ENCODE measurements at places on chromosomes 1 and 21. TPM values are rescaled to one million over a fixed set of nuclear protein-coding genes. Genes with fewer than 3 reads are reported as not detected.
A peak's percentile ranks its signal among the peaks of the same experiment; 100 is the strongest.

Gene PLPPR4
- total RNA-seq, result 0.37 TPM

DNA sequence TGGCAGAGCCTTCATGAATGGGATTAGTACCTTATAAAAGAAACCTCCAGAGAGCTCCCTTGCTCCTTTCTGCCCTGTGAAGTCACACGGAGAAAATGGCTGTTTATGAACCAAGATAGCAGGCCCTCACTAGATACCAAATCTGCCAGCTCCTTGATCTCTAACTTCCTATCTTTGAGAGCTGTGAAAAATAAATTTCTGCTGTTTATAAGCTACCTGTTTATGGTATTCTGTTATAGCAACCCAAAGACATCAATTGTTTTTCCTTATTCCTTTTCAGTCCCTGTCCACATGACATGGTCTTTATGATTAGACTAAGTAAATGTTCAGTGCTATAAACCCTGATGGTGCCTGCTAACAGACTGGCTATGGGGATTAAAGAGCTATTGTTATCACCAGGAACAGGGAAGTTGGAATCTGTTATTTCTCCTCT lies 9.7 kb upstream of the STIL start:
- no peak for DNase-seq

Gene FAM151A
- total RNA-seq, result 0.63 TPM

DNA sequence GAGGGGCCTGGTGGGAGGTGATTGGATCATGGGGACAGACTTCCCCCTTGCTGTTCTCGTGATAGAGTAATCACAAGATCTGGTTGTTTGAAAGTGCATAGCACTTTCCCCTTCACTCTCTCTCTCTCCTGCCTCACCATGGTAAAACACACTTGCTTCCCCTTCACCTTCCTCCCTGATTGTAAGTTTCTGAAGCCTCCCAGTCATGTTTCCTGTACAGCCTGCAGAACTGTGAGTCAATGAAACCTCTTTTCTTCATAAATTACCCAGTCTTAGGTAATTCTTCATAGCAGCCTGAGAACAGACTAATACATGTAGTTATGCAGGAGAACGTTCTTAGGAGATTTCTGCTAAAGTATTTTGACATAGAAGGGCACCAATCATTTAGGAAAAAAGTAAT lies 59.9 kb upstream of the FBXO28 start:
- no peak for DNase-seq

Gene AADACL4
- total RNA-seq, result not detected

Gene TMPRSS15
- not detected for total RNA-seq

GRCh38 chr21:35390013-35390776 lies 341.1 kb upstream of the RUNX1 start:
- no peak for DNase-seq

GRCh38 chr1:165856606-165857005 lies 29.2 kb downstream of the UCK2 start:
- DNase-seq, result no peak

GRCh38 chr1:59332983-59333382 lies 36.1 kb downstream of the FGGY start:
- no peak for DNase-seq

GRCh38 chr1:164950541-164950986 lies 391.6 kb downstream of the PBX1 start:
- DNase-seq, result no peak

- DNase-seq, result no peak
Measured at GRCh38 chr21:35537604-35538003, 488.5 kb upstream of the RUNX1 start.

DNA sequence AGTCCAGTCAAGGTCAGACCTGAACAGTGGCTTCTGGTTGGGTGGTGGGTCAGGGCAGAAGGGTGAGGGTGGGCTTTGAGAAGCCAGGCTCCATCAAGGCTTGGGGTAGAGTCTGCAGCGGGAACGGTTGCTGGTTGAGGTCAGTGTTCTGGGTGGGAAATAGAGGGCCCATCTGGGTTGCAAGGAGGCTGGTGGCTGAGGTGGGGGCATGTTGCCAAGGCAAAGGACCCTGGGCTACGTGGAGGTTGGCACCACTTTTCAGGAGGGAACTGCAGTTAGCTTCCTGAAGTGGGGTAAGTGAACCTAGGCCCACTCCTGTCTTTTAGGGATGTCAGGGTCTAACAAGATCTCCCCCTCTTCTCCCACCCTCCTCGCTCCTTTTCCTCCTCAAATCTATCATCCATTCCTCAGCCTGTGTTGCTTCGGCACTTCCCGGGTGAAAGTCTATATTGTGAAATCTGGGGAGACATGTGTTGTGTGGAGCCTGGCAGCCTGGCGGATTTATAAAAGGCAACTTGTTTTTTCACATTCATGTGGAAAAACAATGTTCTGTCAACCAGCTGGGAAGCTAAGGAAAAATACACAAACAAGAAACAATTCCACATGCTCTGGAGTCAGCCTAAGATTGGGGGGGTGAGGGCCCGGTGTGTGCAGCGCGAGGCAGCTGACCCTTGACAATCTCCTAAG lies 1.5 kb downstream of the IL22RA1 start:
- DNase-seq, result no peak

Gene CYP4A11
- not detected for total RNA-seq

DNA sequence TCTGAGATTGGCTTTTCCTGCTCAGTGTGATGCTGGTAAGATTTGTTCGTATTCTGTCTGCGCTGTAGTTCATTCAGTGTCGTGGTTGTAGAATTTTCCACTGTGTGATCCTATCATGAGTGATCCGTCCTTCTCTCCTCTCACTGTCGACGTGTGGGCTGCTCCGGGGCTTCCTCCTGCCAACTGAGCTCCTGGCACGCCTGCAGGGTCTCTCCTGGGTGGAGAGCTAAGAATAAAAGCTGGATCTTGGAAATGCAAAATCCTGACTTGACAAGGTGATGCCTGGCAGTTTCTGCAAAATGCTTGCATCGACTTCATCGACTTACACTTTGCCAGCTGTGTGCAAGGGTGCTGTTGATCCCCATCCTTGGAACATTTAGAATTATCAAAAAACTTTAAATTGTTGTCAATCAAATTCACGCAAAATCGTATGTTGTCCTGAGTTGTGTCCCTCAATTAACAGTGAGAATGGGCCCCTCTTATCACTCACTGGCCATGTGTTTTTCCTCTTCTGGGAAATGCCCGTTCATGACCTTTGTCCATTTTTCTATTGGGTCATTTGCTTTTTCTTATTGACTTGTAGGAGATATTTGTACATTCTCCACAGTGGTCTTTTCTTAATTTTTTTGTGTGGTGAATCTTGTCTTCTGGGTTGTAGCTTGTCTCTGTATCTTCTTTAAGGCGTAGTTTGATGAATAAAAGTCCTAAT lies 125.5 kb downstream of the CRYAA start:
- no peak for DNase-seq

- no peak for DNase-seq
Measured at GRCh38 chr21:37257511-37257966, 9.6 kb downstream of the VPS26C start.

DNA sequence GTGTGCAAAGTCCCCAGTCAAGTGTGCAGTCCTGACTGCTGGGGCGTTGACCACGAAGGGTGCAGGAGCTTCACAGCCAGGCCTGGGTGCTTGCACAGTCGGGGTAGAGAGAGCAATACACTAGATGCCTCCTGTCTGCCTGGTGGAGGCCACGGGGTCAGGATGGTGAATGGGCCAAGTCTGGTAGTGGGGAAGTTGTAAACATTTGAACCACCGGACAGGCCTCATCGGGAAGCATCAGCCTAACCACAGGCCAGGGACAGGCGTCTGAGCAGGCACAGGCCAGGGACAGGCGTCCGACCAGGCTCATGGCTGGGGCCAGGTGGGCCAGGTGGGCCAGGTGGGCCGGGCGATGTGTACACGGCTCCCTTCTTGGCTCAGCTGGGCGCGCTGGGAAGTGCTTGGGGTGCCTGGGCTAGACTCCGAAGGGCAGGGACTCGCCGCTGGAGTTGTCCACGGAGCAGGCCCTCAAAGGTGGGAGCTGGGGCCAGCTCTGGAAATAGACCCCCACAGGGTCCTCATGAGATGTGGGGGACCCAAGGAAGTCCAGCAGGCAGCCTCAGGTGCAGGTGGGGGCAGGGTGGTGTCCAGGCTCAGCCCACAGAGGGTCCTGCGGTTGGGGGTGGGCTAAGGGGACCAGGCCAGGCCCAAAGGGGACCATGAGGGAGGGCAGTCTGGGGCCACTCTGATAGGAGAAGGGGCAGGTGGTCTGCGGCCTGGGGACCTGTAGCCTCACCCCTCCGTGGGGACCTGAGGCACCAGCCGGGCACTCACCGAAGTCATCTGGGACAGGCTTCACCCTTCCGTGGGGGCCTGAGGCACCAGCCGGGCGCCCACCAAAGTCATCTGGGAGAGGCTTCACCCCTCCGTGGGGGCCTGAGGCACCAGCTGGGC lies 15.0 kb downstream of the COL6A1 start:
- no peak for DNase-seq

DNA sequence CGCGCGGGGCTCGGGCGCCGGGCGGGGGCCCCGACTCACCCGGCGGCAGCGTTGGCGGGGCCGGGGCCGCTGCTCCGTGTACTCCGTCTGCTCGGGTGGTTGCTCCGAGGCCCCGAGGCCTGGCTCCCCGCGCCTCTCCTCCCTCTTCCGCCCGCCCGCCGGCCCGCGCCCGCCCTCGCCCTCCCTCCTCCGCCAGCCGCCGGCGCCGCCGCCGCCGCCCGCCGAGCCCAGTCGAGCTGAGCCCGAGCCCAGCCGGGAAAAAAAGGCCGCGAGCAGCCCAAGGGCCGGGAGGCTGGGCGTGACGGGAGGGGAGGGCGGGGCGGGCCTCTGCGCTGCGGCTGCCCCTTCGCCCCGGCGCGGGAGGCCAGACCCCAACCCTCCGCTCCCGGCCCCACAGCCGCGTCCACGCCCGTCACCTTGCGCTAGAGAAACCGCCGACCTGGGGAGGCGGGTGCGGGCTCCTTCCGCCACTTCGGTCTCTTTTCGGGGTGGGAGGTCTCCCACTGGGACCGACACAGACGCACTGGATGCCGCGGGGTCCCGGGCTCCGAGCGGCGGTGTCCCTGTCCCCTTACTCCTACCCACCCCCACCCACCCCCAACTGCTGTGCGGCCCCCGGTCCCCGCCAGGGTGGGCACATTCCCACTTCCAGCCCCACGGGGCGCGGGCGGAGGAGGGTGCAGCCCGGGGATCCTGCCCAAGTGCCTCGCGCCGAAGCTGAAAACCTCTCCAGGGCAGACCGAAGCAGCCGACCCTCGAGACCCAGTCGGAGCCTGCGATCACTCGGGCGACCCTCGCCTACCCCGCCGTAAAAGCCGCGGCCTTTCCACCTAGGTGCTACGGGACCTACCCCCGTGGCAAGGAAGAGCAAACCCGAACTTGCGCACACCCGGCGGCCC lies at the start of gene CERS2:
CERS2 (minus strand) TSS at position 256 of the 899 bp plus-strand sequence. CDS start 5,745 bp downstream, outside the sequence.
- DNase-seq, result peak; percentile 75

DNA sequence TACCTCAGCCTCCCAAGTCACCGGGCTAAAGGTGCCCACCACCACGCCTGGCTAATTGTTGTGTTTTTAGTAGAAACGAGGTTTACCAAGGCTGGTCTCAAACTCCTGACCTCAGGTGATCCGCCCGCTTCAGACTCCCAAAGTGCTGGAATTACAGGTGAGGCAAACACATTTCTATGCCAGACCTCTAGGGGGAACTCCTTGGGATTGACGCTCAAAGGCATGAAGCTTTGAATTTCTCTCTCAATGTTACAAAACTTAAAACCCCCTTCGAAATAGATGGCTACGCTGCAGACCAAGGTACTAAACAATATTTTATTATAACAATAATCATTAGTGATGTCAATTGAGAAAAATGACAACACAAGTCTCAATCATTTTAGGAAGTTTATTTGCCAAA lies 330.0 kb downstream of the SETD4 start:
- DNase-seq, result no peak

Gene FBXO2
- 2.5 TPM for total RNA-seq

Gene NHLH1
- not detected for total RNA-seq

- DNase-seq, result peak; percentile 60
Measured at GRCh38 chr1:159829273-159829634, 2.6 kb downstream of the SLAMF8 start.

DNA sequence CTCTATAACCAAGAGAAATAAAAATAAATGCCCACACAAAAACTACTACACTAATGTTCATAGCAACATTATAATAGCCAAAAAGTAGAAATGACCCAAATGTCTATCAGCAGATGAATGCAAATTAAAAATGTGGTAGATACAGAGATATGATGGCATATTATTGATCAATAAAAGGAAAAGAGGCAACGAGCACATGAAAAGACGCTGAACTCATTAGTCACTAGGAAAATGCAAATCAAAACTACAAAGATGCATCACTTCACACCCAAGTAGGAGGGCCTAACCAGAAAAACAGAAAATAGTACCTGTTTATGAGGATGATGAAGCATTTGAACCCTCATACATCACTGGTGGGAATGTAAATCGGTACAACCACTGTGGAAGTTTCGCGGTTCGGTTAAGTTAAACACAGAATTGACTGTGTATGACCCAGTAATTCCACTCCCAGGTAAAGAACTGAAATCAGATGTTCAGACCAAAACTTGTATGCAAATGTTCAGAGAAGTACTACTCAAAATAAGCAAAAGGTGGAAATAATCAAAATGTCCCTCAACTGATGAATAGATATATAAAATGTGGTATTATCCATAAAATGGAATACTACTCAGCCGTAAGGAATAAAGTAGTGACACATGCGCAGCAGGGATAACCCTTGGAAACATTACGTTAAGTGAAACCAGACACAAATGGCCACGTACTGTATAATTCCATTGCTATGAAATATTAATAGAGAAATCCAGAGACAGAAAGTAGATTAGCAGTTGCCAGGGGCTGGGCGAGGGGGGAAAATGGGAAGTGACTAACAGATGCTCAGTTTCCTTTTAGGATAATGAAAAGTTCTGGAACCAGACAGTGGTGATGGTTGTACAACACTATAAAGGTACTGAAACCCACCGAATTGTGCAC lies 3.1 kb downstream of the USP48 start:
- no peak for DNase-seq

- no peak for DNase-seq
Measured at GRCh38 chr1:213425376-213426030, 374.5 kb downstream of the RPS6KC1 start.

- DNase-seq, result no peak
Measured at GRCh38 chr1:244234009-244234643, 183.0 kb downstream of the ZBTB18 start.

DNA sequence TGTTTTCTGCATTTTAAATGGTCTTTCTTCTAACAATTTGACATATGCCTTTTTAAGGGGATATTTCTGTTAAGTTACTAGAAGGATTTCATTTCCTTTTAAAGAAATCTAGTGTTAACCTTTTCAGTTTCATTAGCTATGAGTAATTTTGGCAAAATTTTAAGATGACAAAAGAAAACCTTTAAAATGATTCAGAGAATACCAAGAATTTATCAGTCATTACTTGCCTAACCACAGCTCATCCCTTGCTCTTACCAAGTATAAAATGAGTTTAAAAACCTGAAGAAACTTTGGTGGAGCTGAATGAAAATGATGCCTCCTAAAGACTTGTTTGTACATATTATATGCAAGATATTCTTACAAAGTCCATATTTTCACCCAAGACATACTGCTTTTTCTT lies 101.7 kb downstream of the NEK7 start:
- DNase-seq, result no peak
